ENCODE measurements at places on chromosomes 16 and 17. TPM values are rescaled to one million over a fixed set of nuclear protein-coding genes. Genes with fewer than 3 reads are reported as not detected.

DNA sequence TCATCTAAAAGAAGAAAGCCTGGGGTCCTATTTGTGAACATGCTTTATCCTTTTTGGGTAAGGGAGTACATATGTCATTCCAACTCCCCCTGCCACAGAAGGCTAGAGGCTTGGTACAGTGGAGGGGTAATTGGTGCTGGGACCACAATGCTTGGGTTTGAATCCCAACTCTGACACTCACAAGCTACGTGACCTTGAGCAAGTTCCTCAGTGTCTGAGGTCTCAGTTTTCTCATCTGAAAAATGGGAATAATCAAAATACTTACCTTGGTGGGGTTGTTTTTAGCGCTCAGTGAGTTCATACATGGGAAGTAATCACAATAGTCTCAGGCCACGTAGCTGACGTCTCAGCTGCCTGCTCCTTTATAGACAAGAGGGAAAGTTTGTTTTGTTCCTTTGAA, 150.8 kb downstream of the CPPED1 start:
- no peak for DNase-seq

- no peak for DNase-seq
Measured at GRCh38 chr17:19727501-19728078, 11.2 kb upstream of the SLC47A2 start.

GRCh38 chr17:20191056-20191455, 181.9 kb downstream of the SPECC1 start:
- no peak for DNase-seq

Gene TTLL6
- not detected for total RNA-seq

DNA sequence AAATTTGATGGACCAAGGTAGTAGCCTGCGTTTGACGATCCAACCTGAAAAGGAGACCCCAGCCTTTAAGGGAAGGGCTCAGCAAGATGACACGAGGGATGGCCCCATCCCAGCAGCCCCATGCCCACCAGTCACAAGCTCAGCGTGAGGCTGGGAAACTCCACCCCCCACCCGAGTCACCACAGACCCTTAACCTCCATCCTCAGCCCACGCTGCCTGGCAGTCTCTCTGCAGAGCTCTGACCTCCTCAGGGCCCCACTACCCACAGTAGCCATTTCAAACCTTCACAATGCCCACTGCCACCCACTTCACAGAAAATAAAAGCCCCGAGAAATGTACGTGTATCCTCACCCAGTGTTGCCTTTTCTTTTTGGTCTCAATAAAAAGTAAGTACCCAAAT, 18.7 kb downstream of the USP36 start:
- no peak for DNase-seq

DNA sequence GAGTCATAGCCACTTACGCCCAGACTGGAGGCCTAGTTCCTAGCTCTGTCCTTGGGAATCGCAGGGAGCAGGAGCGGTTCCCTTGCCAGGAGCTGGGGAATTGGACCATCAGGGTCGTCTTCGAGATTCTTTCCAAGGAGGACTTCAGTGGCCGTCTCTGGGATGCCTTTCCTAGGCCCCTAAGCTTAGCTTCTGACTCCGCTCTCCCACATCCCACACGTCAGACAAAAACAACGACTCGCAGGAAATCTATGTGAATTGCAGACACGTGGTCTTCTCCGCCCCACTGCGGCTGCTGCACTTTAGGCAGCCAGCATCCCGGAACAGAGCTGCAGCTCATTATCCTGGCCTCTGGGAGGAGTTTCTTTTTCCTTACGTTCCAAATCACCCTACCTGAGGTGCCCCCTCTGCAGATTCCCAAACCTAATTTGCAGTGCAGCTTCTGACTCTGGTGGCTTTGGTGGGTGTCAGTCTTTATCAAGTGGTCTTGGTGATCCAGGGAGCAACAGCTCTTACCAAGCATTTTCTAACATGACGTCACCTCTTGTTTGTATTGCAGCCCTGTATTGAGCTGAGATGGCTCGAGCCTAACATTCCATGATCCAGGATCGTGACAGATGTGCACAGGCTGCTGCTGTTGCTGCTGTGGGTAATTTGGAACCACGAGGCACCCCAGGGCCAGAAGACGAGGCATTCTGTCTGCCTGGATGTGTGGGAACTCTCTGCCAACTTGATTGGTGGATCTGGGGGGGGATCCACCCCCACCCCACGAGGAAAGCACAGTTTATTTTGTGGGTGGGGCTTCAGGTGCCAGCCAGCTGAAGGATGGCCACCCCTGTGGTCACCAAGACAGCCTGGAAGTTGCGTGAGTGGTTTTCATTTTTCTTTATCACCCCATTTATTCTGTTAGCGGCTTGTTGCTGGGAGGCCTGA, 1.1 kb downstream of the KATNB1 start:
- peak; percentile 66 for DNase-seq

- DNase-seq: no peak
Measured at GRCh38 chr16:83721676-83722075, 86.1 kb upstream of the HSBP1 start.

DNA sequence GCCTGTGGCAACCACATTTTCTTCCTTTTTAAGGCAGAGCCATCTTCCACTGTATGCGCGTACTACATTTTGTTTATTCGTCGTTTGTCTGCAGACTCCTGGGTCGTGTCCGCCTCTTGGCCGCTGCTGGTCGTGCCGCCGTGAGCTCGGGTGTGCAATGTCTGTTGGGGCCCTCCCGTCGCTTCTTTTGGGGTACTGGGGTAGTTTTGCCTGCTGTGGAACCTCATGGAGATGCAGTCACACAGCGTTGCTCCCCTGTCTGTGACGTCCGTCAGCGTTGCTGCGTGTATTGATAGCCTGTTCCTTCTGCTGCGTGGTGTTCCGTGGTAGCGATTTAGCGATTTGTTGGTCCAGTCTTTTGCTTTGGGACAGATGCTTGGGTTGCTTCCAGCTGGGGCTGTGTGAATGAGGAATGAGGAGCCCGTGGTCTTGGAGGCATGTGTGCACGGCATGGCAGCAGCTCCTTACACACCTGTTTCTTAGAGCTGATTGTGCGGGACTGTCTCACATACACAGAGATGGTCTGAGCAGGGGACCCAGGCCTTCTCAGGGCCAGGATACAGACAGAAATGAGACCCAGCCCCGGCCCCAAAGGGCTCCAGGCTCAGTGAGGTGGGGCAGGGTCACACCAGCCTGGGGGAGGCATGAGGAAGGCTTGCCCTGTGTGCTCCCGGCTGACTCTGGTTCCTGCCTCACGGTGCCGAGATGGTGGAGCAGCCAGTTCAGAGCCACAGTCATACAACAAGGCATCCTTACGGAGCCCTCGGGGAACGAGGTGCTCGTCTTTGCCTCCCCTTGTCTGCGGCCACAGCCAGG, 78.4 kb upstream of the GSE1 start:
- no peak for DNase-seq

- DNase-seq: no peak
Measured at GRCh38 chr16:12614662-12615278, 188.9 kb downstream of the CPPED1 start.

GRCh38 chr17:14733376-14733775, 432.5 kb downstream of the HS3ST3B1 start:
- no peak for DNase-seq

DNA sequence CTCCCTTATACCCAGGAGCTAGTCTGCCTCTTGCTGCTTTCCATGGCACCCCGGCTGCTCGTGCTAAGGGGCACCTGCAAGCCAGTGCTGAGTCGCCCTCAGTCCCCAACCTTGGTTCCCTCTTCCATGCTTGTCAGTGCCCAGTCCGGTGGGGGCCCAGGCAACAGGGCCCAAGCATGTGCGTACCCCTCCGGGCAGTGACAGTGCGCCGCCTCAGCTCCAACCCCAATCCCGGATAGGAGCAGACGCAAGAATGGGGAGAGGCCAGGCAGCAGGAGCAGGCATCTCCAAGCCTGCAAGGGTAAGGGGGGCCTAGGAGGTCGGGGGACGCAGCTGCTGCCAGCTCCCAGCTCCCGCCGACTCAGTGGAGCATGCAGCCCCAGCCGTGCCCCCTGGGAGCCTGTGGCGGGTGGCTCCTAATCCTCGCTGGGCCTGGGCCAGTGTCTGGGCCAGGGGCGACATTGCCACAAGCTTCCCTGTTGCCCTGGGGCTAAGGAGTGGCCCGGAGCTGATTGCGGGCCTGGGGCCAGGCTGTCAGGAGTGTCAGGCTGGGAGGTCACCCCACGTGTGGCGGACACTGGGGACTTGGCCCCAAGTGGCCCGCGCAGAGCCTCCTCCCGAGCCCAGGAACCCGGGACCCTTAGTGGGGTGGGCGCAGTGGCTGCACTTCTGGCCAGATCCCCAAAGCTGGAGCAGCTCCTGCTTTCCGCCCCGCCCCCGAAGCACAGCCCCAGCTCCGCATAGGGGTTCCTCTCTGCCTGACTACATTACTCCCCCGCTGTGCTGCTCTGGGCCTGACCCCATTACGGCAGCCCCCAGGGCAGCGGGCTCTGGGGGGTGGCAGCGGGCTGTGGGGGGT, 9.8 kb downstream of the CPD start:
- no peak for DNase-seq

Data from activated CD4-positive, alpha-beta T cell treated with anti-CD3 and anti-CD28 coated beads, Interleukin-2, amount 10 ng/mL, durations not matched to agents 7 days and 5 days (primary cell).